ENCODE measurements at places on chromosomes 2 and 18. TPM values are rescaled to one million over a fixed set of nuclear protein-coding genes. Genes with fewer than 3 reads are reported as not detected.

- H3K36me3 ChIP-seq = no peaks in the 10 kb centered on the region
- no peak overlapping the region for H3K4me3 ChIP-seq
- H3K27ac ChIP-seq = no peak overlapping the region
- peaks cover 2% of the 10 kb centered on the region for H3K27me3 ChIP-seq
- H3K4me1 ChIP-seq = no peaks in the 10 kb centered on the region
Observed at GRCh38 chr18:58100154-58100553, 56.1 kb downstream of the NEDD4L start.

DNA sequence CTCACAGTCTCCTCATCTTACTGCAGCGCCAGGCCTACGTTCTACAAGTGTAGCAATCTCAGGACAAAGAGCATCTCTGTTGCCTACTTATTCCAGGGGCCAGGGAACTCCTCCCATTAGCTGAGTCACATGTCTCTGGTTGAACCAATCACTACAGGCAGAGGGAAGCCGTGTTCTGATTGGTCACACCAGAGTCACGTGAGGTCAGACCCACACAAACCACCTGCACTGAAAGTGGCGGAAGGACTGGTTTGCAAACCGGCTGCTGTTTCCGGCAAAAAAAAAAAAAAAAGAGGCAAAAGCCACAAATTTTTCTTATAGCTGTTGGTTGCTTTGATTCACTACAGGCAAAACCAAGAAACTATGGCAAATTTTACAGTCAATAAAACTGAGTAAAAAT, 21.9 kb upstream of the USP14 start:
- H3K27ac ChIP-seq = no peak overlapping the region
- no peaks in the 10 kb centered on the region for H3K27me3 ChIP-seq
- H3K36me3 ChIP-seq = no peaks in the 10 kb centered on the region
- DNase-seq = peak; percentile 46
- no peak overlapping the region for H3K4me3 ChIP-seq

DNA sequence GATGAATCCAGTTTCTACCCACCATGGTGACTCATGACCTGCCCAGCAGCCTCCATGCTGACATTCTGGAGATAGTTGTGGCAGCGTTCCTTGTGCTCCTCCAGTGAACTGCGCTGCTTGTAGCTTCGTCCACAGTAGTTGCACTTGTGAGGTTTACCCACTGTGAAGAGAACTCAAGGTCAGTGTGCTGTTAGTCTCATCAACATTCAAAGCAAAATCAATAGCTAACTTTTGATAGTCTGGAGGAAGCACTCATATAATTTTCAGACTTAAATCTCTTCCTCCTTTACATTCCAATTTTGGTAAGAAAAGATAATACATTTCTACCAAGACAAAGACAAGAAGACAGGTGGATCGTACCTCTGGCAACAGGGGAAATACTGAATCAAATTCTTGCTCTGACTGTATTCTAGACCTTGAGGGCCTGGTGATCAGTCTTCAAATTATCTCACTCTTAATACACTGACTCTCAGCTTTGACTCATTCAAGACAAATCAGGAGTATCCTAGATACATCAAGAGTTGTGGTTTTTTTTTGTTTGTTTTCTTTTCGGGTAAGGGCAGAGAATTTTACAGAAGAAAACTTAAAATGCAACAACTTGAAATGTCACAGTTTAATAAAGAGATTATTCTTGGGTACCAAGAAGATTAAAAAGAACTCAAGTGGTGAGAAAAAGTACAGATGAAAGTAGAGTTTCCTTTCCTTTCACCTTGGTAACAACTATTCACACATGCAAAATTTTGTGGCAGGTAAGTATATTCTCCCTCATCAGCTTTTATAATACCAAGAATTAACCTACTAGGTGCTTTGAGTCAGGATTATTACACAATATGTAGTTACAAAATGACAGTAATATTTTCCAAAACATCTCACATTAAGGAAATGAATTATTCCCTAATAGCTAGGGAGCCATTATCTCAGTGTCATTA, 129.2 kb downstream of the IKZF2 start:
- H3K4me3 ChIP-seq = peak overlapping the region; percentile 73
- H3K27me3 ChIP-seq = no peaks in the 10 kb centered on the region
- H3K4me1 ChIP-seq = peaks cover 52% of the 10 kb centered on the region

DNA sequence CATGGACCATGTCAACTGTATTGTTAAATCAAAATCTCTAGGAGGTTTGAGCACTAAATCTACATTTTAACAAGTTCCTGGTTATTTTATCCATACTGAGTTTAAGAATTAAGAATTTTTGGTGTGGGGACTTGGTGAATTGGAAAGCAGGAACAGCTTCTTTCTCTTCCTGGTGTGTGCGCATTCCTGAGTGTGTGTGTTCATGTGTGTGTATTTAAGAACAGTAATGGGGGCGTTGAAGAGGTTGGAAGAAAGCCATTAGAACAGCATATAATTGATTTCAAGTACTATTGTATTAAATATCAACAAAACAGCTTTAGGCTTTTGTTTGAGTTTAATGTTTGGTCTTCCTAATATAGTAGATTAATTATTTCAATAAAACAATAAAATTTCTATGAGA, 801.3 kb upstream of the ID2 start:
- DNase-seq = no peak
- no peaks in the 10 kb centered on the region for H3K4me1 ChIP-seq
- no peak overlapping the region for H3K27ac ChIP-seq
- no peaks in the 10 kb centered on the region for H3K27me3 ChIP-seq
- H3K4me3 ChIP-seq = no peak overlapping the region
- no peaks in the 10 kb centered on the region for H3K36me3 ChIP-seq

The LDLRAD4 gene
- total RNA-seq = 207 TPM

- no peaks in the 10 kb centered on the region for H3K36me3 ChIP-seq
- no peak overlapping the region for H3K4me3 ChIP-seq
- DNase-seq = no peak
- no peaks in the 10 kb centered on the region for H3K4me1 ChIP-seq
- no peaks in the 10 kb centered on the region for H3K27me3 ChIP-seq
Observed at GRCh38 chr18:38297910-38298309, 732.3 kb upstream of the CELF4 start.

- no peak for DNase-seq
- no peaks in the 10 kb centered on the region for H3K4me1 ChIP-seq
- peaks cover 10% of the 10 kb centered on the region for H3K27me3 ChIP-seq
- no peak overlapping the region for H3K27ac ChIP-seq
Observed at GRCh38 chr2:200593905-200594304, 8.1 kb downstream of the AOX1 start.

GRCh38 chr2:217942731-217943335, 60.0 kb downstream of the TNS1 start:
- DNase-seq = no peak
- H3K4me1 ChIP-seq = no peaks in the 10 kb centered on the region
- no peak overlapping the region for H3K4me3 ChIP-seq
- no peak overlapping the region for H3K27ac ChIP-seq

The DSC2 gene
- total RNA-seq = not detected

GRCh38 chr2:72915907-72916742, 1.2 kb upstream of the EMX1 start:
- no peaks in the 10 kb centered on the region for H3K36me3 ChIP-seq
- H3K4me1 ChIP-seq = peaks cover 49% of the 10 kb centered on the region
- H3K27me3 ChIP-seq = peaks cover 36% of the 10 kb centered on the region
- peak; percentile 43 for DNase-seq
- no peak overlapping the region for H3K4me3 ChIP-seq

The SLC9A4 gene
- not detected for total RNA-seq

GRCh38 chr2:9995059-9995458, 43.6 kb downstream of the GRHL1 start:
- H3K4me1 ChIP-seq = peaks cover 10% of the 10 kb centered on the region
- H3K27me3 ChIP-seq = no peaks in the 10 kb centered on the region
- H3K36me3 ChIP-seq = no peaks in the 10 kb centered on the region
- no peak for DNase-seq

GRCh38 chr2:51149725-51150124, 117.8 kb upstream of the NRXN1 start:
- H3K4me1 ChIP-seq = no peaks in the 10 kb centered on the region
- DNase-seq = no peak
- H3K27ac ChIP-seq = no peak overlapping the region
- H3K27me3 ChIP-seq = no peaks in the 10 kb centered on the region
- H3K36me3 ChIP-seq = no peaks in the 10 kb centered on the region

The DSG4 gene
- total RNA-seq = not detected
